ENCODE measurements at places on chromosomes 6 and 20.

- no peaks in the 10 kb centered on the region for H3K36me3 ChIP-seq
- DNase-seq = no peak
- no peak overlapping the region for H3K27ac ChIP-seq
- no peaks in the 10 kb centered on the region for H3K27me3 ChIP-seq
- H3K4me3 ChIP-seq = no peak overlapping the region
These were observed 662.6 kb downstream of the RFPL4B start for GRCh38 chr6:113009682-113010081.

DNA sequence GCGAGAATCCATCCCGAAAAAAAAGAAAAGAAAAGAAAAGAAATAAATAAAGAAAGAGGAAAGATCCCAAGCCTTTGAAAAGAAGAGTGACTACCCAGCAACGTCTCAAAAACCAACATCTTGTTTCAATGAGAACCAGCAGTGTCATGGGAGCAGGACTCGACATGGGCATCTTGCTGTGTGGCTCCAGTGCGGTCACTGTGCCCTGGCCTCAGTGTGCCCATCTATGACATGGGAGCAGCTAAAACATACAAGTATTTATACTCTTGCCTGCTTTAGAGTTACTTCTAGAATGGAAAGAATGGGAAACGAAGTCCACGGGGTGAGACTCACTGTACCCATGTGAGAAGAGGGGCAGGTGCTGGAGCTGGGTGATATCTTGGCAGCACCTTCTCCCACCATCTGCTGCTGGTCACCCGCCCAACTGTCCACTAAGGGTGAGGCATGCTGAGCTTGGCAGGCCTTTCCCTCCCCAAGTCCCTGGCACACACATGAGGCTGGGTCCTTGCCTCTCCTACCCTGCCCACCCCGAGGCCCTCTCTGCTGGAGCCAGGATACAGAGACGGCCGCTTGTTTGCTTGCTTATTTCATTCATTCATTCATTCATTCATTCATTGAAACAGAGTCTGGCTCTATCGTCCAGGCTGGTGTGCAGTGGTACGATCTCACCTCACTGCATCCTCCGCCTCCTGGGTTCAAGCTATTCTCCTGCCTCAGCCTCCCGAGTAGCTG, 77.7 kb downstream of the RIPOR3 start:
- DNase-seq = no peak
- no peak overlapping the region for H3K4me3 ChIP-seq
- no peak overlapping the region for H3K27ac ChIP-seq

- H3K4me3 ChIP-seq = no peak overlapping the region
- no peaks in the 10 kb centered on the region for H3K36me3 ChIP-seq
- H3K4me1 ChIP-seq = peaks cover 3% of the 10 kb centered on the region
- no peak for DNase-seq
These were observed 57.9 kb downstream of the TSHZ2 start for GRCh38 chr20:53030061-53030460.

DNA sequence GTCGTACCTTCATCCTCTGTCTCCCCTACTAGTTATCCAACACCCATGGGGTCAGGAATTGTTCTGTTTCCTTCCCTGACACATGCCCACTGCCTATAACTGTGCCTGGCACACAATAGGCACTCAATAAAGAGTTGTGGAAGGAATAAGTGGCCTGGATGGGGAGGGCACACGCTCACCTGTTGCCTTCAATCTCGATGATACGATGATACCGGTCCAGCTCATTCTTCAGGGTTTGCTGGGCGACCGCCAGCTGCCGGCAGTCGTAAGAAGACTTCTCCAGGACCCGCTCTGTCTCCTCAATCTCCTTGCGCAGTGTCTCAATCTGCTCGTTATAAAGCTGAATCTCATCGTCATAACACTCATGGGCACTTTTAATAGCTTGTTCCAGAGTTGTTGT, 32.5 kb downstream of the BFSP1 start:
- no peak for DNase-seq
- H3K36me3 ChIP-seq = no peaks in the 10 kb centered on the region
- no peaks in the 10 kb centered on the region for H3K27me3 ChIP-seq
- H3K4me3 ChIP-seq = no peak overlapping the region

DNA sequence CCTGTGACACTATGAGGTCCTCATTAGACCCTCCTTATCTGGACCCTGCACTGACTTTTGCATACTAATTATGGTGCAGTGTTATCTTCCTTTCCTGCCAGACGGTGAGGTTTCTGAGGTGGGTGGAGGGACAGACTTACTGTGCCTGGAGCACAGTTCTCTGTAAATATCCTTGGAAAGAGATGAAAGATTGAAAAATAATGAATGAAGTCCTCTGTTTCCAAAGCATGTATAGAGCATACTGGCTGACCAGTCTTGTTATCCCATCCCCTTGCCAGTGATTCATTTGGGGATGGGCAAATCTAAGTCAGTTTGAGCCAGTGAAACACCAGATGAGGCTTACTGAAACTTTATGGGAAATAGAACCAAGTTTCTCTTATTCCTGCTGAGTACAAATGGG, 152.6 kb upstream of the HDDC2 start:
- DNase-seq = no peak
- H3K4me1 ChIP-seq = peaks cover 11% of the 10 kb centered on the region
- H3K4me3 ChIP-seq = no peak overlapping the region
- H3K27me3 ChIP-seq = no peaks in the 10 kb centered on the region

All from tibial artery (tissue), 4 donors.